ENCODE measurements at places on chromosomes 3 and 15. TPM values are rescaled to one million over a fixed set of nuclear protein-coding genes. Genes with fewer than 3 reads are reported as not detected.

DNA sequence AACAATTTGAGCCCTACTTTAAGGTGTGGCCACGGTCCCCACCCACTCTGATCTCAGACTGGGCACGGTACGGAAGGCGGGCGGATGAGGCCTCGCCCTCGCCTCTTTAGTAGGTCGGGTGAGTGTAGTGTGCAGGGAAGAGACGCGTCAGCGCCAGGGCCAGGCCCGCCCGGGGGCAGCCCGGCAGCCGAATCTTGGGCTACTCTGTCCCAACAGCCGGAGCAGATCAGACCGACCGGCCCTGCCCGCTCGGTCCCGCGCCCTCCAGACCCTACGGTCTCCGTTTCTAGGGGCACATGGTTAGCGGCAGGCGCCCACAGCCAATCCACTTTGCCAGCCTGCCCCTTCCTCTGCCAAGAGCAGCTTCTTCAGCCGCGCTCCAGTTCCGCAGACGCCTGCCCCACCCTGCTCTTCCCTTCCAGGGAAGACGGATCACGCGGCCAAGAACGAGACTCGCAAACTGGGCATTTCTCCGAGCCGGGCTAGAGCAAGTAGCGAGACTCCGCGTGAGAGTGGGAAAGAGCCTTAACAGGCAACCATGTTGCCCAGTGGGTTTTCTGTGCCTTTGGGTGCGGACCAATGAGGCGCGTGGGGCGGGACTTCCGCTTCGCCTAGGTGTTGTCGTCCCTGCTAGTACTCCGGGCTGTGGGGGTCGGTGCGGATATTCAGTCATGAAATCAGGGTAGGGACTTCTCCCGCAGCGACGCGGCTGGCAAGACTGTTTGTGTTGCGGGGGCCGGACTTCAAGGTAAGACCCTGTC is at the start of gene RNF13:
Gene RNF13 (plus strand): TSS at position 610 of the 761 bp plus-strand sequence. CDS start 32,812 bp downstream, outside the sequence.
- DNase-seq, result peak; percentile 92

Gene SH2D7
- polyA plus RNA-seq, result 0.09 TPM

Gene TMEM212
- polyA plus RNA-seq, result 0.11 TPM

Gene CFAP100
- 0.94 TPM for polyA plus RNA-seq

GRCh38 chr15:78951841-78952238 is 7.0 kb upstream of the CTSH start:
- DNase-seq, result no peak

DNA sequence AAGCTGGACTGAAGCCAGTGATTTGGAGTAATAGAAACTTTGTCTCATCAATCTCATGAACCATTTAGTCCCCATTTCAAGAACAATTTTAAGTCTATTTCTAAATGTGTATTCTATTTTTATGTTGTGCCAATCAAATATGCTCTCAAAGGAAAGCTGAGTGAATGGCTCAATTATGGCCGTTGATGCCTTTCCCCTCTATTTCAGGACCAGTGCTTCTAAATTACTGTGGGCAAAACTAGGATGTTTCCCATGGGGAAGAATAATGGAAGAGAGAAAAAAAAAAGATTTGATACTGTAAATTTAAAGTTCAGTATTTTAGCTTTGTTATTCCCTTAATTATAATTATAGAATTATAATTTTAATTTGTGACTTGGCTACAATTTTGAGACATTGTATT is 110.1 kb downstream of the CADM2 start:
- DNase-seq, result no peak
